ENCODE measurements at places on chromosomes 13 and 19.

GRCh38 chr19:31289976-31290375 lies 59.3 kb downstream of the TSHZ3 start:
- no peak for DNase-seq

DNA sequence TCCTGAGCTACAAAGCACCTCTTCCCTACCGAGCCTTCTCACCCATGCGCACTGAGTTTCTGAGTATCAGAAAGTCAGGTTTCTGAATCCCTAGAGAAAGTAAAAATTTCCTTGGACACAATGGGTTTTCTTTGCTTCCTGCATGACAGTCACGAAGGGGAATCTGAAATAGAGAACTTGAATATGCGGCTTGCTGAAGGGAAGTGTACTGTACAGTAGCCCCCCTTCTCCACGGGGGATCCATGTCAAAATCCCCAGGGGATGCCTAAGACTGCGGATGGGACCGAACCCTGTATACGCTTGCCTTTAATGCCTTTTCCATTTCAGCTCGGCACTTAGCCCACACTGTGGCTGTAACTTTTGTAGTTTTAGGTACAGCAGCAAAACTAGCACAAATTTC lies 107.9 kb downstream of the GGACT start:
- no peak for DNase-seq

- DNase-seq, result no peak
Observed at GRCh38 chr13:110231348-110232047, 75.5 kb downstream of the COL4A1 start.

- no peak for DNase-seq
Observed at GRCh38 chr13:109180905-109181425, 551.6 kb downstream of the MYO16 start.

- no peak for DNase-seq
Observed at GRCh38 chr13:39407786-39408185, 195.2 kb downstream of the LHFPL6 start.

DNA sequence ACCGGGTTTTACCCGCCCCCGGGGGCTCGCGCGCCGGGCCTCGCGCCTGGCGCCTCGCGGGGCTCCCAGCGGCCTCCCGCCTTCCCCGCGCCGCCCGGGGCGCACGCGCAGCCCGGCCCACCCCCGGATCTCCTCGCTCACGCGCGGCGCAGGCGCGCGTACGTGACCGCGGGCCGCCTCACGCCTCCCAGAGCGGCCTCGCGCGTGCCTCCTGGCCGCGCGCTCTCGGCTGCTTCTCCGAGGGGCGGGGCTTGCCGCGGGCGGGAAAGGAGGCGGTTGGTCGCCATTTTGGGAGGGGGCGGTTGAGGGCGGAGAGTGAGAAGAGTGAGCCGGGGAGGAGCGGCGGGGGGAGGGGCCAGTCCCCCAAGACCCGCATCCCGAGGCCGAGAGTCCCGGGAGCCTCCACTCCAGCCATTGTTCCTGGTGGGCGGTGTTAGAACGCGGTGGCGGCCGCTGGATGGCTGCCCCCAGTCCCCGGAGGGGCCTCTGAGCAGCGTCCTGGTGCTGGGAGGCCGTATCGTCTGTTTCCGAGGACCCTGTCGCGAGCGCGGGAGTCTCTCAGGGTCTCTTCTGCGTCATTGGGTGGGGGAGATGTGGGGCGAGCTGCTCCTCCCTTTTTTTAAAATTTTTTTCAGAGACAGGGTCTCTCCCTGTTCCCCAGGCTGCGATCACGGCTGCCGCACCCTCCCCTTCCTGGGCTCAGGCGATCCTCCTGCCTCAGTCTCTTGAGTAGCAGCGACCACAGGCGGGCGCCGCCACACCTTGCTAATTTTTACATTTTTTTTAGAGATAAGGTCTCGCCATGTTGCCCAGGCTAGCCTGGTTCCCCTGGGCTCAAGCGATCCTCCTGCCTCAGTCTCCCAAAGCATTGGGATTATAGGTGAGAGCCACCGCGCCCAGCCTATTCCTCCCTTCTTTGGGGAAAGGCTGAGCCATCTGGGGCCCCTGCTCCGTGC lies at the start of gene ZNF541:
Gene ZNF541, minus strand, starts transcription at position 78 of the 956 bp plus-strand sequence. CDS start 17,292 bp downstream, outside the sequence.
- no peak for DNase-seq

DNA sequence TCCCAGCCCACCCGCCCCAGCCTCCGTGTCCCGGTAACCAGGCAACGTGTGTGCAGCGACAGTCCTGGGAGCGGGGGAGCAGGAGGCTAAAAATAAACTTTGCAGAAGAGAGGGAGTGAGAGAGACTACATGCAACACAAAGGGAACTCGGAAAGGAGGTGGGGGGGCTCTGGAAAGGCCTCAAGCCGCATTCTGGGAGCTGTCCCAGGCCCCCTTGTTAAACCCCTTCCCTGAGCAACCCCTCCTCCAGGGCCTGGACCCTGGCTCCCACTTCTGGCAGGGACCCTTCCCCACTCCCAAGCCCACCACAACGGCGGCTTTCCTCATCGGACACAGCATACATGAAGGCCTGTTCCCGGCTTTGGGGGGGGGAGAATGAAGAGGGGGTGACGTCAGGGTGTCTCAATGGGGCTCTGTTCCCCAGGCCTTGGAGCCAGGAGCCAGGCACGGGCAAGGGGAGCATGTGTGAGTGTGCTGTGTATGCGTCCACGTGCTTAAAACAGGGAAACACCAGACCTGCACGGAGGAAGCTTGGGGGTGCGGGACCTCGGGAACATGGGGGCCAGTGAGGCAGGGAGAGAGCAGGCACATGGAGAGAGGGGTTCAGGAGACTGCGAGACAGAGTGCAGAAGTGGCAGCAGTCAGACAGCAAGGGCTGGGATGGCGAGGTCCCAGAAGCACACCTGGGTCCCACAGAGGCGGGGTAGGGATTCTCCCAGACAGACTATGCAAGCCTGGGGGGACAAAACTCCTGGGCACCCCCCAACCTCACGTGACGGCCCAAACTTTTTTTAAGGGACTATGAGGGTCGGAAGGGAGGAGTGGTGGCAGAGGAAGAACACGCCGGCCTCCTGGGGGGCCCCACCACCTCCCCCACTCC lies 2.3 kb downstream of the ERF start:
- no peak for DNase-seq

DNA sequence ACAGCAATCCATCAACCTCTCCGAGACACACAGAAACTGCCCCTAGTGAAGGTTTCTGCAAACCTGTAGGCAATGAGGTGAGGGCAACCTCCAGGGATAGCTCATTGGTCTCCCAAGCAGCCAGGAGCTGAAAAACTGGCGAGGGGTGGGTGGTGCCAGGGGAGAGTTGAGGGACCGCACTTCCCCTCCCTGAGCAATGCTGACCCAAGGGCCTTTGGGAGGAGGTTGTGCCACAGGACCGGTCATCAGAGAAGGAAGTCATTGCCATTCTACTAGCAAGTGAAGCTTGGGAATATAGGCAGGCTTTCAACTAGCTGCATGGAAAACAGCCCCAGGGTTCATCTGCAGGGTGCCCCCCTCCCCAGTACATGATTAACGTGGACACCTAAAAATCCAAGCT lies 23.1 kb upstream of the MED4 start:
- no peak for DNase-seq

GRCh38 chr19:29325241-29325975 lies 112.5 kb upstream of the UQCRFS1 start:
- DNase-seq, result no peak
